Central memory CD4-positive, alpha-beta T cell (primary cell): ENCODE measurements at places on chromosomes 1 and 21.

GRCh38 chr1:246587606-246588005 is 21.4 kb downstream of the CNST start:
- DNase-seq, result no peak

DNA sequence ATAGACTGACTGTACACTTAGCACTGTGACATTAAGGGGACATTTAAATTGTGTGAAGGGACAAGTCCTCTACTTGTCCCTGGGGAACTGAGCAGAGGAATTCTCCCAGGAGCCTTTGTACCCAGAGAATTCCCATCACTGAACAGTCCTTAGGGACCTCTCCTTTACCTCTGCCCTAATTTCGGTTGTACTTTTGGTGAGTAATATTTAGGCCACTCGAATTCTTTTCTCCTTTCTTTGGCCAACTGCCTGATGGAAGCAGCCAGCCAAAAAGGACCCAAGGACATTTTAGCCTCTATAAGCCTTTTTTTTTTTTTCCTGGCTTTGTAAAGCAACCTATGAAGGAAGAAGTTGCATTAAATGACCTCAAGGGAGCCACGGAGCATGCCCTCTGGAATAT is 71.5 kb downstream of the NR5A2 start:
- DNase-seq, result no peak

GRCh38 chr1:246052603-246053002 is 454.5 kb downstream of the SMYD3 start:
- DNase-seq, result no peak

GRCh38 chr1:20511518-20512428 is 3.8 kb upstream of the MUL1 start:
- no peak for DNase-seq

GRCh38 chr1:117146072-117146471 is 24.5 kb upstream of the TRIM45 start:
- no peak for DNase-seq

DNA sequence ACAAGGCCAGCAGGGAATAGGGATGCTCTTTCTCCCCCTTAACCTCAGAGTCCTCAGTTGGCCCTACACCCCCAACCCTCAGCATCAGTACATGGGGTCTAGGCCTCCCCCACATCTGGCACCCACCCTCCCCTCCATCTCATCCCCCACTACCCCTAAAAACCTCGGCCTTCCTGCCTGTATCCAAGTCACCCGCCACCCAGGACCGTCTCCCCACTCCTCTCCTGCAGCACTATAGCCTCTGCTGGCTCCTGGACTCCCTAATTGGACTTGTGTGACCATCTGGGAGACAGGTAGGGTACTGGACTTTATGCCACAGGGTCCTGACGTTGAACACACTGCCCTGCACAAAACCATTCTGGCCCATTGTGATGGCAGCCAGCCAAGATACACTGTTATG is 6.0 kb downstream of the RSPH1 start:
- no peak for DNase-seq

DNA sequence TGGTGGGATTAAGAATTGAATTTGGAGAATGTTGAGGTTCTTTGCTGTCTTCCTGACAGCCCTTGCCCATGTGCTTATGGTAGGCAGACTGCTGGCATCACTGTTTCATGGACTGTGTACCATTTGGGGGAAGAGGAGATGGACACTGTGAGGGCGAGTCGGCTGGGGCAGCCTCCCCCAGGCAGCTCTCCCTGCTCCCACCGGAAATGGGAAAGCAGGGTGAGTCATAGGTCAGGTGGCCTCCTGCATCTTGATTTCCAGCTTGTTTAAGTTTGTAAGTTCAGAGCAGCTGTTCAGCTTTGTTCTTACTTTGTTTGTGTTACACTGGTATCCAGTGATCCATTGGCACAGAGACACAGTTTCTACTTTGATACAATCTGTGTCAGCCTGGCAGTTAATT is 87.2 kb upstream of the CNIH3 start:
- DNase-seq, result no peak

- DNase-seq, result no peak
Observed at GRCh38 chr21:43868461-43868860, 3.4 kb downstream of the AGPAT3 start.

- no peak for DNase-seq
Observed at GRCh38 chr1:218634212-218634611, 289.1 kb downstream of the TGFB2 start.

- DNase-seq, result no peak
Observed at GRCh38 chr1:217899614-217900013, 268.5 kb downstream of the SPATA17 start.

GRCh38 chr1:109152196-109152595 is 38.3 kb downstream of the ELAPOR1 start:
- no peak for DNase-seq

DNA sequence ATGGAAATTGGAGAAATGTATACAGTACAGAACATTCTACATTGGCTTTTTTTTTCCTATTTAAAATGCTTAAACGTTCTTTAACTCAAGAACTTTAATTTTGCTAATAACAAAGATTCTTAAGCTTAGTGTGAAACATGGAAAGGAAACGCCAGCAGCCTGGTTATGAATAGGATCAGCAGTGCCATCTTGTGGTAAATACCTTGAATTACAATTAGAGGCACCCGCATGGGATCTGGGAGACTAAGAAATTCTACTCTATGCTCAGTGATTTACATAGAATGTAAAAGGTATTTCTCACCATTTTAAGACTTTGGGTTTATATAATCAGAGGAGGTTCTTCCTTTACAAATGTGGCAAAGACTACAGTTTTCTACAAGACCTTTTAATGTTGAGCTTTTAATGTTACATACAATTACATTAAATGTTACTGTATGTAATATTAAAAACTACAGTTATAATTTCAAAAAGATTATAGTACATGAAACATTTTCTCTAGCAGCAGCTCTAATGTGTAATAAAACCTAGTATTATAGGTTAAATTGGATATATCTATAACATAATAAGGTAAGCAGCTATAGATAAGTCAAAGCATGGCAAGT is 32.1 kb upstream of the APOBEC4 start:
- DNase-seq, result peak; percentile 41

DNA sequence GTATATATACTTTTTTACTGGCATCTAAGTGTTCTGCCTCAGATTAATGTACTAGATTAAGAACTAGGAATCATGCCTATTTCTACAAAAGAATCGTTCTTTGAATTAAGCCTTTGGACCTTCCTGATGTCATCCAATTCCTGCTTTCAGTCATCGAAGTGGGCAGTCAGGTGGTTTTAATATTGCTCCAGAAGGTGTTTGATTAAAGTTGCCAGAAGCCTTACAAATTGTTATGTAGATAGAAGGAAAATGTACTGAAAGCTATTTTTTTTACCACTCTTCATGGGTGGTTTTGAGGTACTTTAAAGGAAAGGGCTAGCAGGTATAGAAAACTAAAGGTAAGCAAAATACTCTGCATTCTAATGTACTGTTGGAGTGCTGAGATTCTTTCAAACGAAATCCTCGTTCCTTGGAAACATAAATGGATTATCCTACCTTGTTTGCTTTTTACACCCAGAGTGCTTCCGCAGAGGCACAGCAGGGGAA is 716 bp downstream of the CTBS start:
- no peak for DNase-seq

GRCh38 chr1:152880316-152880715 is 2.2 kb downstream of the SMCP start:
- no peak for DNase-seq

GRCh38 chr1:37556712-37557196 is at the start of gene DNALI1:
TSS of gene DNALI1 (plus strand) at chr1:37556940. CDS start at chr1:37556995, 55 bp downstream.
- no peak for DNase-seq

DNA sequence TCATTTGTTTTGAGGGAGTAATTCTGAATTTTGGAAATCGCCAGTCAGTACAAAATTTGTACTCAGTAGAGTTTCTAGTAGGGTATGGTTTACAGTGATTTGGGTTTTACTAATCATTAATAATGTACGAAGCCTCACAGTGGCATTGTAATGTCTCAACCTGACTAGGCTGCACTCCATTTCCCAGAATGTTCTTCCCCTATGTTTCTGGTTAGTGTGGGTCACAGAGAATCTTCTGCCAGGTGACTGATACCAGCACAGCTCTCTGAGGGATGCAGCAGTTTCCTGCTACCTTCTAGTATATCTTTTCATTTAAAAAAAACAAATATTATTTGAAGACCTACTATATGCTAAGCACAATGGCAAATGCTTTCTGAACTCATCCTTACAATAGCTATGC is 112.9 kb downstream of the PTPN14 start:
- DNase-seq, result no peak

DNA sequence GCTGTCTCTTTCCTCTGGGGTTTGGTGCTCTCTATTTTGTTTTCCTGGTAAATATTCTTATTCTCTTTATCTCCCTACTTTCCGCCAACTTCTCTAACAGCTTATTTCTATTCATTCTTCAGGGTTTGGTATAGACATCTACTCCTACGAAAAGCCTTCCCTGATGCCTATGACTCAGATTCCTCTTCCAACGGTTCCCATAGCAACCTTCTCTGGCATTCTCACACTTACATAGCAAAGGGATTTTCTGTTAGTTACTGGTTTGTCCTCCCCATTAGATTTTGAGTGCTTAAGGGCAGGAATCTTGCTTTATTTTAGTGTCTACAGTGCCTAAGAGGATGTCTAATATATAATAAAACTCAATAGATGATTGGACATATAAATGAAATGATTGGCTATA is 407.6 kb upstream of the DEPDC1 start:
- no peak for DNase-seq

- no peak for DNase-seq
Observed at GRCh38 chr1:204409123-204409522, 2.5 kb downstream of the PPP1R15B start.

- DNase-seq, result no peak
Observed at GRCh38 chr1:64203420-64203819, at the start of gene UBE2U. TSS of gene UBE2U (plus strand) at chr1:64203623. CDS start at chr1:64204051, 428 bp downstream.

DNA sequence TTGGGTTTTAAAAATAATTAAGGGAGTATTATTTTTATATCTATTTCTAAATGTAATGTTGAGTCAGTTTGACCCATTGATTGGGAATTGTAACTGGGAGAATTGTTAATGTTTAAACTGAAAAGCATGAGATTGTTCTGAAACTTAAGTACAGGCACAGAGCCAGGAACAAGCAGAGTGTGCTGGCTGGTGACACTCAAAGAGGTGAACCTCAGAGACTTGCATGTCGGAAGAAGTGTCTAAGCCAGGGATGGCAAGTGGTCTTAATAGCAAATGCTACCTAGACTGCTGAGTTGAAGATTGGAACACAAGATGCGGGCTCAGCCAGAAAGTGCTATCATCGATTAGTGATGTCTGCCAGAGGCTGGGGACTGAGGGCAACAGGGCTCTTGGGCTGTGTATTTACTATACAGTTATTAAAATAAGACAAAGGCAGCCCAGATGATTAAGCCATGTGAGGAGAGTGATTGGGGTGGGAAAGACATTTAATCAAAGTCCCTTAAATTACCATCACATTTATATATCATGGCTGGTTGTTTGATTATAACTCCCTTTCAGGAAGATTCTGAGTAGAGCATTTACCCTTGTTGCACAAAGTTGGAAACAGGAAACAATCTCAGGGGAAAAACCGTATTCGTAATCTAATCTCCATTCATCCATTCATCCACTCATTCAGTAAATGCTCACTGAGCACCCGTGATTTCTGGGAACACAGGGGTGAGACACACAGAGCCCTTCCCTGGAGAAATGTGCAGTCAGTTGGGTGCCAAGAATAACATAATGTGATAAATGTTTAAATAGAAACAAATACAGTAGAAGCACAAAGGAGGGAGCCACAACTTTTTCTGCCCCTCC is 42.8 kb downstream of the C8A start:
- DNase-seq, result no peak

- DNase-seq, result peak; percentile 10
Observed at GRCh38 chr1:10338047-10338446, 60.8 kb upstream of the PGD start.

- no peak for DNase-seq
Observed at GRCh38 chr1:186535388-186536133, 74.6 kb upstream of the PDC start.

GRCh38 chr21:42112857-42113256 is 41.7 kb downstream of the UMODL1 start:
- no peak for DNase-seq

- no peak for DNase-seq
Observed at GRCh38 chr1:241622669-241623068, 17.5 kb downstream of the CHML start.

DNA sequence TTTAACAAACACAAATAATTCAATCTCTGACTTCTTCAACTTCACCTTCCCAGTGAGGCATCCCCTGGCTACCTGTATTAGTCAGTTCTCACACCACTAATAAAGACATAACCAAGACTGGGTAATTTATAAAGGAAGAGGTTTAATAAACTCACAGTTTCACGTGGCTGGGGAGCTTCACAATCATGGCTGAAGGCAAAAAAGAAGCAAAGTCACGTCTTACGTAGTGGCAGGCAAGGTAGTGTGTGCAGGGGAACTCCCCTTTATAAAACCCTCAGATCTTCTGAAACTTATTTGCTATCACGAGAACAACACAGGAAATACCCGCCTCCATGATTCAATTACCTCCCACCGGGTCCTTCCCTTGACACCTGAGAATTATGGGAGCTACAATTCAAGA is 478.5 kb downstream of the ADGRL2 start:
- no peak for DNase-seq

- no peak for DNase-seq
Observed at GRCh38 chr1:91700771-91701471, 185.0 kb downstream of the TGFBR3 start.

- DNase-seq, result no peak
Observed at GRCh38 chr1:238589843-238590435, 699.2 kb upstream of the ZP4 start.

DNA sequence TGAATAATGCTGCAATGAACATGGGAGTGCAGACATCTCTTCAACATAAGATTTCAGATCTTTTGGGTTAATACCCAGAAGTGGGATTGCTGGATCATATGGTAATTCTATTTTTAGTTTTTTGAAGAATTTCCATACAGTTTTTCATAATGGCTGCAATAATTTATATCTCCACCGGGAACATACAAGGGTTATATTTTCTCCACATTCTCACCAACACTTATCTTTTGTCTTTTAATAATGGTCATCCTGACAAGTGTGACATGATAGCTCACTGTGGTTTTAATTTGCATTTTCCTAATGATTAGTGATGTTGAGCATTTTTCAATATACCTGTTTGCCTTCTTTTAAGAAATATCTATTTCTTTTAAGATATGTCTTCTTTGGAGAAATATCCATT is 44.5 kb upstream of the WARS2 start:
- no peak for DNase-seq

- DNase-seq, result no peak
Observed at GRCh38 chr1:32877211-32878110, 6.7 kb upstream of the FNDC5 start.

DNA sequence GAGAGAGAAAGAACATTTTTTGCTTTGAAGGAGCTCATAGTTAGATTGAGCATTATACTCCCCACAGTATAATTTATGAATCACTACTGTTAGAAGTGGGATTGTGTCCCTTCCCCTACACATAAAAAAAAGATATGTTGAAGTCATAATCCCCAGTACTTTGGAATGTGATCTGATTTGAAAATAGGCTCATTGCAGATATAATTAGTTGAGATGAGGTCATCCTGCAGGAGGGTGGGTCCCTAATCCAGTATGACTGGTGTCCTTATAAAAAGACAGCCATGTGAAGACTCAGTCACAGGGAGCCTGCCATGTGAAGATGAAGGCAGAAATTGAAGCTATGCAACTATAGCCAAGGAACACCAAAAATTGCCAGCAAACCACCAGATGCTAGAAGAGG is 76.4 kb downstream of the TGFB2 start:
- DNase-seq, result no peak
